ENCODE measurements at places on chromosomes 3 and 15.

DNA sequence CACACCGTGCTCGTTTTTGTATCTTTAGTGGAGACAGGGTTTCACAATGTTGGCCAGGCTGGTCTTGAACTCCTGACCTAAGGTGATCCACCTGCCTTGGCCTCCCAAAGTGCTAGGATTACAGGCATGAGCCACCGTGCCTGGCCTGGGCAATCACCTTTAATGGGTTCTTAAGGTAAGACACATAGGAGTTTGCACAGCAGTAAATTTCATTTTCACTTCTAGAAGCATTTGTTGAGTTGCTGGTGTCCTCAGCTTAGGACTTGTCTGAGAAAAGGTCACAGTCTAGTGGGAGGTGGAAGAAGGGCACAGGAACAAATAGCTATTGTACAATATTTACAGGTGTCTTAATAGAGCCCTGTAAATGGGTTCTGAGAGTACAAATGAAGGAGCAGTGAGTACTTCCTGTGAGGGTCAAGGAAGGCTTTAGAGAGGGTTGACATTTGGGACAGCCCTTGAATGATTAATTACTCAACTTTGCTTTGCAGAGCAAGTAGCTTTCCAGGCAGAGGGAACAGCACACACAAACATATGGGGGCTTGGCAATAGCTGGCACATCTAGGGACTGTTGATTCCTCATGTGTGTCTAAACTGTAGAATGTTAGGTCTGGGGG lies 8.7 kb upstream of the ETV5 start:
- DNase-seq = no peak

DNA sequence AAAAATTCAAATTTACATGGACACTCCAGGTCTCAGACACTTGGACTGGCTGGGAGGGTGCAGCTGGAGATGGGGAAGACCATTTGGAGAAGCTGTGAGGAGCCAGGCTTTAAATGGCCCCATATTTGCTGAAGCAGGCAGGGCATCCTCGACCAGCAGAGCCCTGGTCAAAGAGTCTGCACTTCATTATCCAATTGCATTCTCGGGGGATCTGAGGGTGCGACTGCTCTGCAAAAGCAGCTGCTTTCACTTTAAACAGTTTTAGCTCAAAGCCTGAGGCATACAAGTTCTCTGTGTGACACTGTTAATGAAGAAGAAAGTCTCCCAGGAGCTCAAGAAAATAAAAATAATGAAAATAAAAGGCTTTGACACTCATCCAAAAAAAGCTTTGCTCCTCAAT lies 98.0 kb upstream of the SLC25A36 start:
- DNase-seq = no peak

GRCh38 chr3:107251819-107252218 lies 125.4 kb upstream of the CCDC54 start:
- no peak for DNase-seq

GRCh38 chr3:94356581-94356980 lies 293.7 kb downstream of the NSUN3 start:
- no peak for DNase-seq

GRCh38 chr3:166837535-166837934 lies 542.6 kb downstream of the ZBBX start:
- DNase-seq = no peak

DNA sequence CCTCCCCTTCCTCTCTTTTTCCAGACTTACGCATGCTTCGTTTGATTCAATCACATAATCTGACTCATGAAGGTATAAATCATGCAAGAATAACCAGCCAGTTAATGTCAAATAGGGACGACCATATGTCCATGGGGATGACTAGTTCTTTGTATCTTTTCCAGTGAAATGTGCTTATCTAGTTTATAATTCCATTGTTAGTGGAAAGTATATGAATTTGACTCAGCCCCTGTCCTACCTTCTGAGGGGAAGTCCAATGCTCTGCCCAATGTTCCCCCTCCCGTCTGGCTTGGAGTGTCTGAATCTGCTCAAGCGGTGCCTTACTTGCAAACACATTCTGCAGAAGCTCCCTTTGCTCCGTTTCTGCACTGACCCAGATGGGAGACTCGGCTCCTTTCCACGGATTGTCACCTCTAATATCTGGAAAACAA lies 55.0 kb upstream of the EPHB3 start:
- DNase-seq = no peak

GRCh38 chr15:50190166-50190570 lies 8.2 kb downstream of the SLC27A2 start:
- DNase-seq = no peak

DNA sequence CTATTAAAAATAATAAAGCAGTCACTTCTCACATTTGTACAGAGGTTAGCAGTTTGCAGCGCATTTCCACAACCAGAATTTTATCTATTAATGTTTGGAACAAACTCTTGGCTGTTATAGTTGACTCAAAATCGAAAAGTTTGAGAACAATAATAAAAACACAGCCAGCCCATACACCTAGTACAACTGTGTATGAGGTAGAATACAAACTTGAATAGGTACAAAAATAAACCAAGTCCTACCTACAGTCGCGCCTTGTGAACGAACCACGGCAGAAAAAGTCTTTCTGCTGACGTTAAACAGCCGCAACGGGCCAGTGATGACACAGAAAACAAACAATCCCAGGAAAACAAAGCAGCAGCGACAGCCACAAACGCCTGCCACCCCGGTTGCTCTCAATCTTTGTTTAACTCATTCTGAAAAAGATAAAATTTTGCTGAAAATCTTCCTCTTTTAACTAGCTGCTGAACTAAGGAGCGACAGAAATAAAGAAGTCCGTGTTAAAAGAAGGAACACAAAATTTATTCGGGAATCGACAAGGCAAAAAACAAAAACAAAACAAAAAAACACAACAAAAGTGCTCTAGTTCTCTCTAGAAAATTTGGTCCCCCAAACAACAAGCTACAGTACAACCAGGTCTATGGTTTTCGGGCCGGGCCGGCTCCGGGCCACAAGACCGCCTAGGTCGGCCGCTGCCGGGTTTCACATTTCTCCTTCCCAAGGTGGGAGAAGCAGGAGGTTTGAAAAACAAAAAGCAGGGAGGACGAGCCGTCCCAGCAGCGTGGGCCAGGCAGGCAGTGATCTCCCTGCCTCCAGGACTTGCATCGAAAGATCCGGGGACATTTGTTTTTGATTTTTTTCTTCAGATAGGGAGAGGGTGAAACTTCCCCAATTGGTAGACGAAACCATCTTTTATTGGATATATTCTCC lies 2.9 kb downstream of the FOXL2 start:
- no peak for DNase-seq

DNA sequence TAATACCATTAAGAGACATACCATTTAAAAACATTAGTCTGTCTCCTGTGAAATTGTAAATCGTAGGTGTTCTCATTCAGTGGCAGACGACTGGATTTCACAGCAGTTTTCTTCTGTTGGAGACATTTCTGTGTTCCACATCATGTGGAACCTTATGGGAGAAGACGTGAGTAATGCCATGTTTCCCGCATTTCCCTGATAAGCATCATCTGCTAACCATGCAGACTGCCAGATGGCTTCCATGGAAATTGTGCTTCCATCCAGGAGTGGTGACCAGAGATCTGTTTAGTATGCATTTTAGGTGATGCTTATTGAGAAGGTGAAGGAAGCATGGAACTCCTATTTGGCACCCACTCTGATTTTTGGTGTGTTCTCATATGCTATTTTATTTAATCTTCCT lies 28.4 kb upstream of the ST3GAL6 start:
- DNase-seq = peak; percentile 58

- DNase-seq = peak; percentile 63
These were observed 31.0 kb upstream of the PTPRG start for GRCh38 chr3:61530355-61530754.

- no peak for DNase-seq
These were observed 21.5 kb downstream of the GABRR3 start for GRCh38 chr3:98013411-98014267.

DNA sequence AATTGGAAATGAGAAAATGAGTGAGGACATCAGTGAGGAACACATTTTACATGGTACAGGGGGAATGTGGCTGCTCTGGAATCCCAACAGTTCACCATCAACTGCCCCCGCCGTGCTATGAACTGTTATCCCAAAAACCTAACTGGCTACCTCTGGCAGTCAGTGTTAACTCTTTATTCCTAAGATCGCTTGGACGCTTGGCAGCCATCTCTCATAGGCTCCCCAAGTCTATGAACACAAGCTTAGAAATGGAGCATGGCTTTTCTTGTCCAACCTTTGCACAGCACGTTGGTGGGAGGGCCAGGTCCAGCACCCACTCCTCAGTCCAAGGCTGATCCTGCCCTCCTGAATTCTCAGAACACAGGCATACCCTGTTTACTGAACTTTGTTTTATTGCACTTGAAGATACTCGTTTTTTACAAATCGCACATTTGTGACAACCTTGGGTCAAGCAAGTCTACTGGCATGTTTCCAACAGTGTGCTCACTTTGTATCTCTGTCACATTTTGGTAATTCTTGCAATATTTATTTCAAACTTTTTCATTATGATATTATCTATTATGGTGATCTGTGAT lies 53.6 kb downstream of the SENP2 start:
- no peak for DNase-seq

GRCh38 chr3:168083906-168084305 lies 11.8 kb downstream of the GOLIM4 start:
- DNase-seq = no peak

DNA sequence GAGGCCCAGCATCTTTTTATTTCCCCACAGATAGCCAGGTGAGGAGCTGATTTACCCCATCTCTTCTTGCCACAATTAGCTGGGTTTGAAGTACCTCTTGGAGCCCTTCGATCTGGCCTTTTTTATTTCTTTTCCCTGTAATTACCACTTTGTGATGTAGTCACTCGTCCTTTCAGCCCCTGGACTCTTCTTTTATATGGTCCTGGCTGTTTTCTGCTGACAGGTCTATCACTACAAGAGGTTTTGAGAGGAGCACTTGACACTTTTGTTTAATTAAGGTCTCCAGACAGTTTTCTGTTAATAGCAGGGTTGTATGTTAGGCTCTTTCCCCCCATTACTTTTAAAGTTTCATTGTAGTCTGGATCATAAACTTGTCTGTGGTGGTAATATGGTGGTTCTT lies 11.8 kb downstream of the ATXN7 start:
- DNase-seq = no peak

DNA sequence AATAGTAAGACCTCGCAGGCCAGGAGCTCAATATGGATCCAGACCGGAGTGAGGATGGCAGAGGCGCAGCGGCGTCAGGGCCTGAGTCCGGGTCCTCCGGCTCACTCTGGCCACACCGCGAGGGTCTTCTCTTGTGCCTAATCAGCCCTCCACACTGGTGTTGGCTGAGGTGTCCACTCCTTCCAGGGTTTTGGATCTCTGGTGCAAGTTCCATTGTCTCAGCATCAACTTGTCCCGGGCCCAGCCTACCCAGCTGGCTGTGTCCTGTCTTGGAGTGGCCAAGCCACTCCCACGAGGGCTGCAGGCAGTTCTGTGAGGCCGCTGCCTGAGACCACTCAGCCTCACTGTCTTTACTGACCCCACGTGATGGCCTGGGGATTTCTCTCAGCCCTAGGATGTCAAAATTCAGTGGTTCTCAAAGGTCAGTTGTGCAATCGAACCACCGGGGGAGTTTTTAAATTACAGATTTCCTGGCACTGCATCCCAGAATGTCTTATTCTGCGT lies 12.6 kb upstream of the GOLGA6L7 start:
- no peak for DNase-seq

DNA sequence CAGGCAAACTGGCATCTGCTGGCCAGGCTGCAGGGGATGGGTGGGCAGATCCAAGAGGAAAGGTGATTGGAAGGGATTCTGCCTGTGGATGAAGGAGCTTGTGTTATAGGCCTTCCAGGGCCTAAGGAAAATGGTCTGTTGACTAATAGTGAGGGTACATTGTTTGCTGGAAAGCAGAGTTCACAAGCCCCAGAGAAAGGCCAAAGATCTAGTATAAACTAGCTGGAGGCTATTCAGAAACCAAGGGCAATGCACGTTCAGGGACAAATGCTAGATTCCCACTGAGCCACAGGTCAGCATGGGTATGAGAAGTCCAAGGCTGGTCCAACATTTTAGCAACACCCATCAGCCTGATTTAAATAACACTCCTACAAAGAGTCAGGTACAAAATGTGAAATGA lies 74.7 kb downstream of the FBN1 start:
- no peak for DNase-seq

DNA sequence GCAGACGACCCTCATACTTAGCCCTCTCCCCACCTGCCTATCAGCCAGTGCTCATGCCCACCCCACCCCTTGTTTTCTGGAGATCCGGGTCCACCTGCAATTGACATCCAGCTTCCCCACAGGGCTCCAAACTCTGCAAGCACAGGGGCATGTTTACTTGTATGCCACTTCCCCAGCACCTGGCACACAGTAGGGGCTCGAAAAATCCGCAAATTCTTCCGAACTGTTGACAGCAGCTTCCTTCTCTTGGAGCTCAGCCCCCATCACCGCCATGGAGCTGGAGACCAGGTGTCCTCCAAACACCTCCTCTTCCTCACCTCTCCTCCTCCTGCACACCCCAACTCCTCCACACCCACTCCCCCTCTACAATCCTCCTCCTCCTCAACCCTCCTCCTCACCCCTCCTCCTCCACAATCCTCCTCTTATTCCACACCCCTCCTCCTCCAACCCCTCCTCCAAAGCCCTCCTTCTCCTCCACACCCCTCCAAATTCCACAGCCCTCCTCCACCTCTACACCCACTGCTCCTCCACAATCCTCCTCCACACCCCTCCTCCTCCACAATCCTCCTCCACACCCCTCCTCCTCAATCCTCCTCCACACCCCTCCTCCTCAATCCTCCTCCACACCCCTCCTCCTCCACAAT lies 70.4 kb upstream of the BLM start:
- no peak for DNase-seq
